ENCODE measurements at places on chromosomes 12 and 14. TPM values are rescaled to one million over a fixed set of nuclear protein-coding genes. Genes with fewer than 3 reads are reported as not detected.
A peak's percentile ranks its signal among the peaks of the same experiment; 100 is the strongest.

DNA sequence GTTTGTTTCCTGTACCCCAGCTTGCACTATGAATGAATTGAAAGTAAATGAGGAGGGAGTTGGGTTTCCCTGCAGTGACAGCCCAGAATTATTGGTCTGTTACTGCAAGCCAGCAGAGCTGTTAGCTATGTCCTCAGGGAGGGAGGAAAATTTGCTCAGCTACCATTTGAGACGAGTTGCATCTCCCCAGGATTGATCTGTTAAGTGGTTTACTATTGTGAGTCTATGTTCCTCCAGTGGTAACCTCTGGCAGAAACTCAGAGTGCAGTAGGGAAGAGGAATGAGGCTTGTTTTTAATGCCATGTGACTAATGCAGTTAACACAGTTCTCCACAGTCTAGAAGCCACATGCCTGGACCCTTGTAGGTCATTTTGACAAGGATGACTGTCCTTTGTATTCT is 173.9 kb downstream of the SLC15A4 start:
- no peak for DNase-seq

GRCh38 chr12:23561364-23562345 is 387.8 kb downstream of the SOX5 start:
- no peak for DNase-seq

GRCh38 chr12:115297445-115297844 is 613.5 kb upstream of the TBX3 start:
- DNase-seq: no peak

DNA sequence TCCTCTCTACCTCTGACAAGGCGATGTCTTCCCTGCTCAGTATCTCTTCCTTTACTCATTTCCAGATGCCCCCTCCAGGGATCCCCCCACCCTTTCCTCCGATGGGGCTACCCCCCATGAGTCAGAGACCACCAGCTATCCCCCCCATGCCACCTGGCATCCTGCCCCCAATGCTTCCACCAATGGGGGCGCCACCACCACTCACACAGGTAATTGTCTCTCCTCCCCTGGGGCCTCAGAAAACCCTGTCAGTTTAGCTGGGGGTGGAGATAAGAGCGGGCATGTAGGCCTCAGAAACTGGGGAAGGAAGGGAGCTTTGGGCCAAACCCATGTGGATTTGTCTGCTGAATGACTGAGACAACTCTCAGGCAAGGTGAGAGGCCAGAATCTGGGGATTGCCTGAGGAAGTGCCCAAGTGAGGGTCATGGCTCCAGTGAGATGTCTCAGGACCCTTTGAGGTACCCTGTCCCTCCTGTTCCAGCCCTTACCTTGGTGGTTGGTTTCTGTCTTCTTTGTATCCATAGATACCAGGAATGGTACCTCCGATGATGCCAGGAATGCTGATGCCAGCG is 8.1 kb downstream of the PRPF40B start:
- DNase-seq: no peak

DNA sequence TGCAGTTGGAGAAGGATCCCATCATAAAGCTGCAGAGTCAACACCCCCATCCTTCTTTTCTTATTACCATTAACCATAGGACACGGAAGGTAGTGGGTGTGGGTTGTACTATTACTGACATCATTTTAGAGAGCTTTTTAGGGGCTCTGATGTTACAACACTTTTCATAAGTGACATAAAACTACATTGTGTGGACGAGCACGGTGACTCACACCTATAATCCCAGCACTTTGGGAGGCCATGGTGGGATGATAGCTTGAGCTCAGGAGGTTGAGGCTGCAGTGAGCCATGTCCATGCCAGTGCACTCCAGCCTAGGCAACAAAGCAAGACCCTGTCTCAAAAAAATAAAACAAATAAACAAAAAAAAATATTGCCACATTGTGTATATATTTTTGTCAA is 167.1 kb downstream of the DUSP6 start:
- DNase-seq: no peak

DNA sequence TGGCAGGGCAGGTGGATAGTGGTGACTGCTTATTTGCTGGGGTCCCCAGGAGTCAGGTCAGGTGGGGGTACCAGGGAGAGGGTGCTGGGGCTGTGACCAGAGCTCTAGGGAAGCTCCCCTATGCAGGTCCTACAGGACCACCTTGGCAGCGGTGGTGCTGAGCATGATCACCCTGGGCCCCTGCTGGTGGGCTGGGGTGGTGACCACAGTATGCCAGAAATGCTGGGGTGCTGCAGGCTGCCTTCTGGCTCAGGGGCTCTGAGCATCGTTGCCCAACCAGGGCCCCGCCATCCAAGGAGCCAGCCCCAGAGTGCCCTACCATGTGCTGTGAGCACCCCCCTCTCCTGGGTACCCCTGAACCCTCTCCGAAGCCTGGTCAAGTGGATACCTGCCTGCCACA is 17.5 kb upstream of the NUDT14 start:
- DNase-seq: peak; percentile 22

Gene TSHR
- total RNA-seq: not detected

Gene AMDHD1
- 1.2 TPM for total RNA-seq

GRCh38 chr14:102415671-102416070 is 52.9 kb downstream of the TECPR2 start:
- DNase-seq: no peak

- DNase-seq: no peak
Measured at GRCh38 chr14:96117101-96117897, 78.1 kb downstream of the C14orf132 start.

GRCh38 chr14:102751088-102751487 is 26.2 kb upstream of the TRAF3 start:
- no peak for DNase-seq

Gene RAD9B
- 1.8 TPM for total RNA-seq

Gene SPPL3
- total RNA-seq: 40.2 TPM

GRCh38 chr12:34333337-34333736 is 311.0 kb downstream of the ALG10 start:
- DNase-seq: no peak

GRCh38 chr12:50914872-50915484 is 37.4 kb upstream of the HIGD1C start:
- DNase-seq: no peak

Gene EFS
- not detected for total RNA-seq

Gene CRIP1
- 334 TPM for total RNA-seq

GRCh38 chr12:46267575-46267824 is 1.3 kb downstream of the SLC38A1 start:
- DNase-seq: no peak

GRCh38 chr14:64726585-64726890 is 22.3 kb downstream of the PLEKHG3 start:
- no peak for DNase-seq

Gene MYH6
- not detected for total RNA-seq

DNA sequence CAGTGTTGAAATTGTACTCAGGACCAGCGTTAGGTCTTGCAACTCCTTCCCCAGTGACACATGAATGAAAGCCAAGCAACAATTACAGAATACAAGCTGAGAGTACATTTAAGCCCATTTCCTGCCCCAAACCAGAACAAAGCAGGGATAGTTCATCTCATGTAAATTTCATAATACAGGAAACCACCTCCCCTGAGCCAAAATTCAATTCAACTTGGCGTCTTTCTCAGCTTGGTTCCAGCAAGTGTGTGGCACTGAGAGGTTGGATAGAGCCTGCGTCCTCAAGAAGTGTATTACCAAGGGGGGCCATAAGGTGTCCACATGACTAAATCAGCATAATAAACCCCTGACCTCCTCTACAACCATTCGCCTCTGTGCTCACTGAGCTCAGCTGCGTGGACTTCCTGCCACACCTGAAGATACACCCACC is 278.9 kb upstream of the CRY1 start:
- DNase-seq: peak; percentile 19

GRCh38 chr12:27015730-27016076 is 1.5 kb upstream of the TM7SF3 start:
- DNase-seq: peak; percentile 70

DNA sequence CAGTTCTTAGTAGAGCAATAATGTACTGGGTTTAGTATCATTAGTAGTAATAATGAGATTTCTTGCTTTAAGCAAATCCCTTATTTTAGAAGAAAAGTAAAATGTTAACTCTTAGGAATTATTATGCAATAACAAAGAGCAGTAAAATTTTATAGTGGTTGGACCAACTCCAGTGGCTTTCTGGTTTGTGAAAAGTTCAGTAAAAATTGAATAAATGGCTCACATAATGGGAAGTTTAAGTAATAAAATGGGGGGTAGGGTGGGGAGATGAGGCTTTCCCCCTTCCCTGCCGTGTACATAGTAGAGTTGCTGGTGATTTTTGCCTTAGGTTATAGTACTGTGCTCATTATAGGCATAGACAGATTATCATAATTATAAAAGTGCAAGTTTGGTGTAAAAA is 250.5 kb upstream of the ATP2B1 start:
- DNase-seq: no peak

- DNase-seq: no peak
Measured at GRCh38 chr14:102824832-102825231, 47.6 kb downstream of the TRAF3 start.

DNA sequence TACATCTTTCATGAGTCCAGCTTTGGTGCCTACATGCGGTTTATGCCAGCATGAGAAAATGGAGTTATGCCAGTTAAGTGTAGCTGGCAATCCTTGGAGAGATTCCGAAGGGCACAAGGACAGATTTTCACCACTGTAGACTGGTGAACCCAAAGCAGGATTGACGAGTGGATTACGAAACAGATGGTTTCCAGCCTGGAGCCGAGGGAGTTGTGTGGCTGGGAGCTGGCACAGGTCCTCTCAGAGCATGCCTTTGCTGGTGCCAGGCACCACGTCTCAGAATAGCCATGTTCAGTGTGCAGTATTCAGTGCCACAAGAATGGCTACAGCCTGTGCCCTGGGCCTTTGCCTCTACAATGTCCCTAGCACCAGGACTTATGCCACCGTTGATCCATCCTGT is 13.2 kb downstream of the KCNH3 start:
- no peak for DNase-seq

Gene PTPRR
- total RNA-seq: 0.91 TPM

GRCh38 chr14:52735921-52736489 is 6.0 kb downstream of the STYX start:
- no peak for DNase-seq

GRCh38 chr14:104753528-104754212 is 723 bp downstream of the SIVA1 start:
- DNase-seq: peak; percentile 36

DNA sequence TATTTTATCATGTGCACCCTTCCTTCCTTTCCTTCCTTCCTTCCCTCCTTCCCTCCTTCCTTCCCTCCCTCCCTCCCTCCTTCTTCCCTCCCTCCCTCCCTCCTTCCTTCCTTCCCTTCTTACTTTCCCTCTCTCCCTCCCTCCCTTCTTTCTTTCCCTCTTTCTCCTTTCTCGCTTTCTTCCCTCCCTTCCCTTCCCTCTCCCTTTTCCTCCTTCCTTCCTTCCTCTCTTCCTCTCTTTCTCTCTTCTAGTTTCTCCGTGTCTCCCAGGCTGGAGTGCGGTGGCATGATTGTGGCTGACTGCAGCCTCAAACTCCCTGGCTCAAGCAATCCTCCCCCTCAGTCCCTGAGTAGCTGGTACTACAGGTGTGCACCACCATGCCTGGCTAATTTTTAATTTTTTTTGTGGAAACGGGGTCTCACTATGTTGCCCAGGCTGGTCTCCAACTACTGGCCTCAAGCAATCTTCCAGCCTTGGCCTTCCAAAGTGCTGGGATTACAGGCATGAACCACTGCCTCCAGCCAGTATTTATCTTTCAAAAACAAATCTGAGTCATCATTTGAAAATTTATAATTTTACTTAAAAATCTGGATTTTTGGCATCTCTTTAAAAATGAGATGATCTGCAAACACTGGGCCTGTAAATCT is 7.8 kb downstream of the C1RL start:
- DNase-seq: no peak

Gene ACSS3
- total RNA-seq: 2.9 TPM

GRCh38 chr14:36805131-36805559 is 143.5 kb downstream of the PAX9 start:
- no peak for DNase-seq

DNA sequence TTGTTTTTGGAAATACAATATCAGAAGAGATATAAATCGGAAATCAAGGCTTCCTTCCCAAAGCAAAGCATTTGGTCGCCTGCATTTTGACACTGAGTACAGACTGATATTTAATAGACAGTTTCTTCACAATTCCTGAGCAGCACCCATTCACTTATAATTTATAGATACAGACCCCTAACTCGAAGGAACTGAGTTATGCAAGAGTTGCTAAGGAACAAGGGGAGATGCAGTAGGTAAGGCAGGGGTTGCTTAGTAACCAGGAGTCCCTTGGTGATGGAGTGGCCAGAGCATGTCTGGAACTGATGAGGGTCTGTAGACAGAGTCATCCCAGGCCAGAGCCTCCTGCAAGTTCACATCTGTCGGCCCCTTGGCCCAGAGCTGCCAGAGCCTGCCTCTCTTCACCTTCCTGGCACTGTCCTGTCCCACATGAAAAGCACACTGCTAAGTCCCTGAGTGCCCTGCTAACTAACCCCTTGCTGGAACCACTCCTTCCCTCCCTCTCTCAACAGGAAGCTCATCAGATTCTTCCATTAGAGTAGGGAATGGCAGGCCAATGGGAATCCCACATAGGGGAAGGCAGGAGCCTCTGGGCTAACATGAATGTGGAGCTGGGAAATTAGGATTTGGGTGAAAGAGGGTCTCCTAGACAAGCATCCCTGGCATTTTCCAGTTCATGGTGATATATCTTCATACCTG is 3.6 kb upstream of the DHRS2 start:
- DNase-seq: no peak

Gene SBNO1
- 30.7 TPM for total RNA-seq

GRCh38 chr12:56160193-56160763 is 2.1 kb downstream of the MYL6 start:
- peak; percentile 83 for DNase-seq

Data from natural killer cell (primary cell).